ENCODE measurements at places on chromosomes 4 and X.

GRCh38 chrX:13074297-13075262, 30.2 kb upstream of the FAM9C start:
- DNase-seq = no peak

GRCh38 chr4:169675825-169676224, 55.4 kb downstream of the CLCN3 start:
- no peak for DNase-seq

- peak; percentile 10 for DNase-seq
Observed at GRCh38 chrX:147917700-147918695, 6.3 kb downstream of the FMR1 start.

DNA sequence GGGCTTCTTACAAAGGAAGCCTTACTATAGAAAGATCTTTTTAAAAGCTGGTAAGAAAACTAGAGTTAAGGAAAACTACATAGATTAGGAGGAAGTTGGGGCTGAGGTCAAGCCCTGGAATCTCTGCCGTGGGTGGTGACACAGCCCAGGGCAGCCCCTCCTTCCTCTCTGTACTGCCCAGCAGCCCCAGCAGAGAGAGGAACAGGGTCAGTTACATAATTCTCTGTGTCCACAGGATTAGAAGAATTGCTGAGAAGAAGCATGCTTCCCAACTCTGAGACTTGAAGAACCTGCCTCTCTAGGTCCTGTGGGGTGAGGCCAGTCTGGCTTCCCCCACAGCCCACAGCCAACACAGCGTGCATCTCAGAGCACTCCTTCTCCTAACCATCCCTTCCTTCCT, 9.2 kb upstream of the ABLIM2 start:
- no peak for DNase-seq

DNA sequence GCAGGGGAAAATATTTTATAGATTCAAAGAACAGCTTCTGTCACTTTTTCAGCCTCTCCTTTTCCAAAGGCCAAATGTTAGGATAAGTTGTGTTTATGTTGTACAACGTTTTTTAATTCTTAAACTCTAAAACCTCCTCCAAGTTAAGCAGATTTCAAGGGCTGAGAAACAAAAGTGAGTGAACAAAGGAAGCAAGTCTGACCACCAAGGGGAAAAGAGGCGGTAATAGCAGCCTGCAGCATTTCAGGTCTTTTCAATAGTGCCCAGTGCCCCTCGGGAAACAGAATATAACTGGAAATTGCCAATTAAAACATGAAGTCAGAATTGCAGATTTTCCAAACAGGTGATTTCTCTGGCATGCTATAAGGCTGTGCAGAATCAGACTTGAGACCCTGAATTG, 510.0 kb upstream of the HTR2C start:
- no peak for DNase-seq

GRCh38 chr4:87251106-87251505, 30.7 kb upstream of the KLHL8 start:
- DNase-seq = no peak

- DNase-seq = no peak
Observed at GRCh38 chrX:34915463-34916225, 27.0 kb upstream of the FAM47B start.
